ENCODE measurements at places on chromosomes 2 and 18.

- no peak for DNase-seq
Measured at GRCh38 chr18:43484710-43485109, 207.4 kb upstream of the SYT4 start.

GRCh38 chr2:172381275-172382027 is 45.9 kb upstream of the ITGA6 start:
- no peak for DNase-seq

- no peak for DNase-seq
Measured at GRCh38 chr2:152609699-152610098, 107.6 kb downstream of the PRPF40A start.

DNA sequence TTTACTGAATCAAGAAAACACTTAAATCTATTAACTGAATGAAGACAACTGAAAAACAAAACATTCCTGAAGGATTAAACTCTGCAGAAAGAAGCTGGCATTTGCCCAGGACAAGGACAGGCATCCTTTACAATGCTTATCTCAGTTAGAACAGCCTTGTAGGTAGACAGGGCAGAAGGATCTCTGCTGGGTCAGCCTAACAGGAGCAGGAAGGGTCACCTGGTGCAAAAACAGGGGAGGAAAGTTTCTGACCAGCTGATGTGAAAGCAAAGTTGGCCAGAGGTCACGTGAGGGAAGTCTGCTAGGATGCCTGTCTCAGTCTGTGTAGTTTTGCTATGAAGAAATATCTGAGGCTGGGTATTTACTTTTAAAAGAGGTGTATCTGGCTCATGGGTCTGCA is 348.6 kb downstream of the ANAPC1 start:
- DNase-seq, result no peak

DNA sequence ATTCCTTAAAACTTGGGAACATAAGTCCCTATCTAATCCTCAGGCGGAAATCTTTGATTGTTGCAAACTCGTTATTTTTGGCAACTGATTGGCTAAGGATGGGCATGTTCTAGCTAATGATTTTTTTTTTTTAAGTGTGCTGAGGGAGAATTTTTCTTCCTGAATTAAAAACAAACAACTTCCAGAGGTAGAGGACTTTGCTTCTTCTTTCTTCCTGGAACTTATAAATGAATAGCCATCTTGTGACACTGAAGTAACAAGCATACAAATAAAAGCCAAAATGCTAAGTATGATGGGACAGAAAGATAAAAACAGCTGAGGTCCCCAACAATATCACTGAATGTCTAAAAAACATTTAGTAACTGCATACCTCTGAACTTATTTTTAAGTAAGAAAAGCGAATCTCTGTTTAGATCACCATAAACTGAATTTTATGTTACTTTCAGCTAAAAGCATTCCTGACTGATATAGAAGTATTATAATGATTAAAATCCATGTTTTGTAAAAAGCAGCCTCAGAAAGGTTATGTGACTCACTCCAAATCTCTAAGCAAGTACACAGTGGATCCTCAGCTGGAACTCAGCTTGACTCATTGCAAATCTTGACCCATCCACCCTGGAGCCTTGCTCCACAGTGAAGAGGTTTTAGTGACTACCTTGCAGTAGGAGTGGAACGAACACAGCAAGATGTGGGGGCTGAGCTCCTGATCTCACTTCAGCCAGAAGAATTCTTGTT is 344.4 kb downstream of the CLIP4 start:
- no peak for DNase-seq

DNA sequence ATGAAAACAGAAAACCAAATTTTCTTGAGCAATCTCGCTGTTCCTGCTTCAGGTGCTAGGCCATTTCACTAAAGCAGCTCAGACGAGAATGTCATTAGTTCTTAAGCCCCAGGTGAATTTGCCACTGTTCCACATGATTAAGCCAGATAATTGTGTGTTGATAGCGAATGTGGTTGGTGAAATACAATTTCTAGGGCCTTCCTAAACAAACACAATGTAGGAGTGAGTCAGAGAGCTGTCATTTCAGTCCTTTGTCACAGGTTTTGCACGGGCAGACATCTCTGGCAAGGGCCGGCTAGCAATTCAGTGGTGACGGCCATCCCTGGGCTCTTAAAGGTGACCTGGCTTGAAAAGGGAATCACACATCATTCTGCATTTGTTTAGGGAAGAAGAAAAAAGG is 170.7 kb downstream of the TMEM182 start:
- no peak for DNase-seq
